ENCODE measurements at places on chromosomes 11 and 22.

- no peak for DNase-seq
These were observed 536.9 kb downstream of the TBC1D22A start for GRCh38 chr22:47299211-47299862.

DNA sequence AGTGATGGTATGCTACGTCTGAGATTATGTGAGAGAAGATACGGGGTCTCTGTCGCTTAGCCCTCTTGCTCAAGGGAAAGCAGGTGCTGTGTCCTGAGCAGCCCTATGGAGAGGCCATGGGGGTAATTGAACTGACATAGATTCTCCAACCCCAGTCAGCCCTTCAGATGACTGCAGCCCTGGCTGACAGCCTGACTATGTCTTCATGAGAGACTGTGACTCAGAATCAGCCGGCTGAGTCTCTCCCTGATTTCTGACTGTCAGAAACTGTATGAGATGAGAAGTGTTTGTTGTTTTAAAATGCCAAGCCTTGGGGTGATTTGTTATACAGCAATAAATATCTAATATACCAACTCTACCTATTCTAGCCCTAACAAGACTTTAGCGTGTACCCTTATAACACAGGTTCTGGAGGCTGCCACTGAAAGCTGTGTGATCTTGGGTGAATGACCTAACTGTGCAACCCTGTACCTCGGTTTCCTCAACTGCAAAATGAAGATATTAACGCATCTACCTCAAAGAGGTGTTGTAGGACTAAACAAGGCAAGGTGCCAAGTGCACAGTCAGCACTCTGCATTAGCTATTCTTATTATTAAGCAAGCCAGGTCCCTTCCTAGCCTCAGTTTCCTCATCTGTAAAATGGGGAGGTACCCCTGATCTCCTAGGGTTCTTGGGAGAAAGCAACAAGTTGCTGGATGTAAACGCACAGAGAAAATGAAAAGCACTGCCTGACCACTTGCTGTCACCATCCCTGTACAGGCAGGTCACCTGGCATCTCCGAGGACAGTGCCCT, 24.9 kb downstream of the SLC43A1 start:
- DNase-seq: no peak

- DNase-seq: no peak
These were observed 177.3 kb upstream of the NCAM1 start for GRCh38 chr11:112783945-112784322.

- DNase-seq: no peak
These were observed 32.7 kb downstream of the GAB4 start for GRCh38 chr22:16975155-16975885.

GRCh38 chr11:64893194-64894069, 15.0 kb upstream of the EHD1 start:
- no peak for DNase-seq

GRCh38 chr11:73259406-73260126, 12.6 kb upstream of the P2RY6 start:
- DNase-seq: no peak

DNA sequence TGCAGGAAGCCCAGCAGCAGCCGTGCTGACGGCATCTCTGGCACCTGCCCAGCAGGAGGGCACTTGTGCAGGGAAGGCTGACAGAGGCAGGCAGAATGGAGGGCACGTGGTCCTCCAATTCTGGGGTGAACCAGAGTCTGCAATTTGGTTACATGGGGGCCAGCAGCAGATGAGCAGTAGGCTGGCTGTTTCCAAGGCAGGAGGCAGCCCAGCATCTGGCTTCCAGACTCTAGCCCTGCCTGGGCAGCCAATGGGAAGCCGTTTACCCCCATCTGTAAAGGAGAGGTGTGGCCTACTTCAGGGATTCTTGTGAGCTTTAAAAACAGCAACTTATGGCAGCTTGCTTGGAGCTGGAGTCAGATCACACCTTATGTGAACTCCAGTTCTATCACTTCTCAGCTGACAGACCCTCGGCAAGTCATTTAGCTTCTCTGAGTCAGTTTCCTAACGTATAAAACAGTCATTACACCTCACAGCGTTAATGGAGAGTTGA, 27.9 kb upstream of the RASL10A start:
- DNase-seq: no peak

DNA sequence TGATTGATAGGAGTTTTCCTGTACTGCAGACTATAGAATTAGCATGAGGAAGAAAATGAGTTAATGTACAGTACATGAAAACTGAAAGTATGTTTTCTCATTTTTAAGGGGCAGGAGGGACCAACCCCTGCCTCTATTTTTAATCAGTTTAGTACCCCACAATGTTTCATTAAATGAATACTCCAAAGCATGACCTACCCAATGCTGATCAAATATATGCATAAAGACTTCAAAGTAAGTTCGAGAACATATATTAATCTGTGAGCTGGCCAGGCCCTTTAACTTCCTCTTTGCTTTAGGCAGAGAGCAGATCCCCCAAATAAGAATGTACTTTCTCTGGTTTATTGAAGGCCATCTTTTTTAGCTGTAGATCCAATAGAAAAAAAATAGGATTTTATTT, 161.0 kb downstream of the FCHSD2 start:
- DNase-seq: no peak

DNA sequence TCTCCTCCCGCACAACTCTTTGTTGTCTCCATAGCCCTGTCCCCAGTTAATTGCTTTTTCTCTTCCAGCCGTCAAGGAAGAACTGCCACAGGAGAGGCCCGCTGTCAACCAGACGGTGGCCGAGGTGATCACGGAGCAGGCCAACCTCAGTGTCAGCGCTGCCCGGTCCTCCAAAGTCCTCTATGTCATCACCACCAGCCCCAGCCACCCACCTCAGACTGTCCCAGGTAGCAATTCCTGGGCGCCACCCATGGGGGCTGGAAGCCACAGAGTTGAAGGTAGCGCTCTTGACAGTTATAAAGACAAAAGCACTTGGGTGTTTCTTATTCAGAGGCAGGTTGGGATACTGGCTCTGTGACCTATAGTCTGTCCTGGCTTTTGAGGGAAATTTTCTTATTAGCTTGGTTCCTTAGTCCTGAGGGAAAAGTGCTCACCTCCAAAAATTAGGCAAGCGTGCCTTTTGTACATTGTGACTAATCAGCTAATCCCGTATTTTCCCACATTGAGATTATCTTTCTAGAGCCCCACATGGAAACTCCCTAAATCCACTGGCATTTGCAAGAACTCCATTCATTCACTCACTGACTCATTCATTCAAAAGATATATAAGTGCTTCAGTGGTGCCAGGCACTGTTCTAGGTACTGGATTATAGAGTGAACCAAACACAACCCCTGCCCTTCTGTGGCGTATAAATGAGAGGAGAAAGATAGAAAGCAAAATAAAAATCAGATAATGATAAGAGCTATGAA, 65.9 kb downstream of the KREMEN1 start:
- no peak for DNase-seq

DNA sequence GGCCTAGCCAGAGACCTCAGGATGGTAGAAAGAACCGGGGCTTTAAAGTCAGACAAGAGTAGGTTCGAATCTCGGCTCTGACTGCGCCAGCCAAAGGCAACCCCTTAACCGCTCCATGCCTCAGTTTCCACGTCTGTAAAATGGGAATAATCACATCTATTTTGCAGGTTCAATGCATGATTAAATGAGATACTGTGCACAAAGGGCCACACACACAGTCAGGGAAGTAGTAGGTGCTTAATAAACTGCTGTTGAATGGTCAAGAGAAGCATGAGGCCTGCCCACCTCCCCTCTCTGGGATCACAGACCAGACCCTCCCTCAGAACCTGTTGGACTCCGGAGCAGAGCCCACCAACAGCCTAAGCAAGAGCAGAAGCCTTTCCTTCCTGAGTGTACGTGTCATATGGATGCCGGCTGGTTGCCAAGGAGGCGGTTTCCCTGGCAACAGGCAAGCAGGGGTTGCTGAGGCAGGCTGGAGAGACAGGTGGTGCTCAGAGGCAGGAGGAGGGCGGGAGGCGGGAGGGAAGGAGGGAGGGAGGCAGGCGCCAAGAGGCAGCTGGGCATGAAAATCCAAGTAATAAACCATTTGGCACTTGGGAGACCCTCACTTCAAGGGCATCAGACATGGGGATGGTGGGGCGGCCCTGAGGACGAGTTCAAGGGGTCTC, 43.9 kb downstream of the NFAM1 start:
- no peak for DNase-seq

DNA sequence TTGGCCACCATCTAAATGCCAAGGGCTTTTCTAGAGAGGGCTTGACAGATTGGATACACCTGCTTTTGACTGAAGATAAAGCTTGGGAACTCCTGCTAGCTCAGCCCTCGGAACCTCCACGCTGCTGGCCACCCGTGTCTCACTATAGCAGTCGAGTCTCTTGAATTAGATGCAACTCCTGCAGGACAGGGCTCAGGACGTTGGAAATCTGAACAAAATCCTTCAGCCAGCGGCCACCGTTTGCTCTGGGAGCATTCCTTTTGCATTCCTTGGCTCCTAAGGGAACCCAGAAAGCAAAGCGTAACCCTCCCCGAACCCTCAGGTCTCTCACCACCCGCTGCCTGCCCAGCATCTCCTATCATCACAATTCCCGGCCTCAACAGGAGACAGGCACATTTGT, 77.8 kb downstream of the GRIK4 start:
- DNase-seq: no peak

- DNase-seq: peak; percentile 37
These were observed 728 bp downstream of the TBC1D22A start for GRCh38 chr22:46763051-46763705.

GRCh38 chr11:14764579-14765527, 121.2 kb downstream of the PDE3B start:
- DNase-seq: peak; percentile 27

DNA sequence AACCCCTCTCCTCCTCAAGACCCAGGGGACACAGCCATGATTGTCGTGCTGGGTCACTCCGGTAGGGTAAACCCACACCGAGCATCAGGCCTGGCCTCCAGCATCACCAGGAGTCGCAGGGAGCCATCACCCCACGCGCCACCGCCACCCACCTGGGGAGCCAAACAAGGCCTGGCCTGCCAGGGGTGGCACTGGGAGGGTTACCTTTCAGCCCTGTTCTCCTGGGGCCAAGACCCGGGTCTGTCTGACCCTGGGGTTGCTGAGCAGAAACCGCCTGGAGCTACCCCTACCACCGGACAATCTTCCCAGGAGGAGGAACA, 39.3 kb upstream of the NNMT start:
- DNase-seq: no peak

DNA sequence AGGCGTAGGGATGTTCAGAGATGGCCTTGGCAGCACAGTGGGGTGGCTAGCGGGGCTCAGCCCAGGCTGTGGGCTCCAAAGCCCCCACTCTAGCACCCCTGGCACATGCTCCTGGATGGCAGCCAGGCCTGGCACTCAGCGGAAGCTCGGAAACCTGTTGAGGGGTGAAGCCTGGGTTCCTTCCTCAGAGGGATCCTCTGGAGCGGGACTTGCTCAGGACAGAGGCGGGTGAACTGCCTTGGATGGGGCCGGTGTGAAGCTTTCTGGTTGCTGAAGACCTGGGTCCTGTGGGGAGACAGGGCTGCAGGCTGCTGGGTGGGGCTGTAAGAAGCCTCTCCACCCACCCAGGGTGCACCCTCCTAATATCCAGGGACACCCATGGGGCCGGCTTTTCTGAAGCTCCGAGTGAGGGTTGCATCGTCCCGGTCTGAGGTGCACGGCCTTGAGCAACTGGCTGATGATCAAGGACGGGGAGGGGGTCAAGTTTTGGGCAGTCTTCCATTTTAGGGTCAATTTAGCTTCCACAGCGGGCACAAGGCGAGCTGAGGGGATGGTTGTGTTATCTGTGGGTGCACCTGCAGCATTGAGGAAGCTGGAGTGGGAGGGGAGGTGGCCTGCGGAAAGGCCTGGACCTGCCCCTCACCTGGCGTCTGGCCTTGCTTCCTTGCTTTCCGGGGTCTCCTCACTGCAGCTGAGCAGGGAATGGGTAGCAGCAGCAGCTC, 5.2 kb downstream of the MRGPRE start:
- no peak for DNase-seq

GRCh38 chr11:74696939-74697675, 34.1 kb downstream of the CHRDL2 start:
- no peak for DNase-seq

- no peak for DNase-seq
These were observed 1.8 kb upstream of the TMEM86A start for GRCh38 chr11:18696638-18697225.

- DNase-seq: no peak
These were observed 37.0 kb downstream of the BCL2L13 start for GRCh38 chr22:17675584-17675983.

- no peak for DNase-seq
These were observed 1.0 kb downstream of the PIM3 start for GRCh38 chr22:49961601-49962011.
